RPMI7951 (cell line): ENCODE measurements at places on chromosomes 4 and X. TPM values are rescaled to one million over a fixed set of nuclear protein-coding genes. Genes with fewer than 3 reads are reported as not detected.
A peak's percentile ranks its signal among the peaks of the same experiment; 100 is the strongest.

- DNase-seq, result no peak
These were observed 32.1 kb downstream of the TMEM131L start for GRCh38 chr4:153497988-153498967.

- DNase-seq, result no peak
These were observed 1.5 kb upstream of the GPR78 start for GRCh38 chr4:8578717-8579116.

DNA sequence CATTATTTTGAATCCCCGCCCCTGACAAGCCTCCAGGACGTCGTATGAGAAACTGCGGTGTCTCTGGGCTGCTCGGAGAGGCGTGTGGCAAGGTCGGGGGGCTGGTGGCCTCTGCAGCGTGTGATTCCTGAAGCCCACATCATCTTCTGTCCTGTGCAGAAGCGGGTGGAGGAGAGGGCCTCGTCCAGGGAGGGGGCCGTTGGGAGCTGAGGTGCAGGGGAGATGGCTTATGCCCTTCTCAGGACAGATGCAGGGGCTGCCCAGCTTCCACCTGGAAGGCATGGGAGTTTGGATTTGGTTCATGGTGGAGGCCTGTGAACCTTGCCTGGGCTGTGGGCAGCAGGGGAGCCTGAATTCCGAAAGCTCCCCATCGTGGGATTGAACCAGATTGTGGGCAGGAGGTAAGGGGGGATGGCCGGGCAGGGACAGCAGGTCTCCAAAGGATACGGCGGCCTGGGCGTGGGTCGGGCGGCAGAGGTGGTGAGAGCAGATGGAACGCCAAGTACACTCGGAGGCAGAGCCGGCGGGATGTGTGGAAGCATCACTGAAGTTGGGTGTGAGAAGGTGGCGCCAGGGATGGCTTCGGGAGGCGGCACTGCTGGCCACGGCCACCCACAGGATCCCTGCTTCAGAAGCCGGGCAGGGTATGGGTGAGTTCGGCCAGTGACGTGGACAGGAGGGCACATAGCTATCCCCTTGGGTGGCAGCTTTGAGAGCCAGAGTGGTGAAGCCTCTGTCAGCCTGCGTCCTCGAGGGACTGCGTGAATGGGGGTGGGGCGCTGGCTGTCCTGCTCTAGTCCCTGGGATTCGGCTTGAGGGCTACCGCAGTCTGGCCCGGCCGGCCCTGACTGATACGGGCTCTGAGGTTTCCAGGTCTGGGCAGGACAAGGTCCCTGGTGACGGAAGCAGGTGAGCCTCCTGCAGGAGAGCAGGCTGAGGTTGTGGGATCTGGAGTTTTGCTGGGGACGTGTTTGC lies 76.3 kb upstream of the ADRA2C start:
- no peak for DNase-seq

DNA sequence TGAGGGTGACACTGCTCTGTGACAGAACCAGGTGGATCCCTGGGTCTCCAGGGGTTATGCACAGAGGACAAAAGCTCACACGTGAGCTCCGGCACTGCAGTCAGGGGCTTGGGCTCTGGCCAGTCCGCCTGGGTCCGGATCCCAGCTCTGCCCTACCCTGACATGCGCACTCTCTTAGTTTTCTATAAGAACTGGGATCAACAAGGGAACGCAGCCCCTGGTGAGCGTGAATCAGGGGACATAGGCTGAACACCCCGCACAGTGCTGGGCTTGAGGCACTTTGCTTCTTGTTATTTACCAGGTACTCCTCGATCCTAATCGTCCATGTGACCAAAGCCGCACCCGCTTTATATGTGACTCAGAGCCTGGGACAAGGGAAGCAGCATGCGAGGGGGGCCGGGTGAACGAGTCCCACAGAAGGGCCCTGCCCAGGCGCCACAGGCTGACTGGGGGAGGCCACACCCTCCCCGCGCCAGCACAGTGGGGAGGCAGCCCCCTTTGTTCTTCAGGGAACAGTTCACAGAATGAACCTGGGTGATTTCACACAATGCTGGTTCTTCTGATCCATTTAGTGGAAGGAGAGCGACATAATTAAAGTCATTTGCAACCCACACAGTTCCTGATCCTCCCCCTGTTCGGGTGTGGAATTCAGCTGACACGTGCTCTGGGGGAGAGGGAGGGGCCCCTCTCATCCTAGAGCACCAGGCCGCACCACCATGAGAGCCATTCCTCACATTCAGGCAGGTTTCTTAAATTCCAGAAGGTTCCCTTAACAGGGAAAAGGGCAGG lies 55.5 kb downstream of the WFS1 start:
- peak; percentile 50 for DNase-seq

GRCh38 chr4:76251441-76252270 lies at the start of gene FAM47E:
Gene FAM47E, plus strand, starts transcription at chr4:76251721. Its CDS starts 26 bp downstream, at chr4:76251747.
- peak; percentile 60 for DNase-seq

The FMR1 gene
- 18.1 and 23.1 TPM in 2 replicates for total RNA-seq

The H2BW2 gene
- total RNA-seq, result not detected in 2 replicates
